Thoracic aorta (tissue), 2 donors: ENCODE measurements at places on chromosomes 4 and X. TPM values are rescaled to one million over a fixed set of nuclear protein-coding genes. Genes with fewer than 3 reads are reported as not detected.

DNA sequence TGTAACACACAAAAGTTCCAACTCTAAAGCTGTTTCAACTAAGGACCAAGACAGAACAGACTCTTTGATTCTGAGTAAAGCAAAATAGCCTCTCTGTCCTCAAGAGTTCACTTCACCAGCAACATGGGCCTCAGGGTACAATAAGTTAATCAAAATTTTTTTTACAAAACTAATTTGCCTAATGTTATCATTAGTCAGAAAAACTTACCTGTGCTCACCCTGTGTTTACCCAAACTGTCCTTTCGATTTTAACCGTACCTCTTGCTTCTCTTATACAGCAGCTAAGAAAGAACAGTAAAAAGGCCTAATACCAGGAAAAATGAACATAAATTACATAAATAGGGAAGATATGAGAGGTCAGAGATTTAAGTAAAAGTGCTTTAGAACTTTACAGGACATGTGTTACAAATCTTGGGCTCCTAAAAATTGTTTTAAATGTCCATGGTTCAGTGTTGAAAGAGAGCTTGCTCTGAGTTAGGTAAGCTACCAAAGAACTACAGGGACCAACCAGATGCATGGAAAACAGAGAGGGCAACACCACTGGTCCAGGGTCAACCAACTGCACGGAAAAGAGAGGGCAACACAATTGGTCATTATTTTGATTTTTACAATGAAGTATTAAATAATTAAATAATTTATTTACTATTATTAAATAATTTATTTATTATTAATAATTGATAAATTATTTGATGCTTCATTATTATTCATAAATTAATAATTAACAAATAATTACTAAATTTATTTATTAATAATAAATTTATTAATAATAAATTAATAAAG, 73.1 kb downstream of the FAT1 start:
- no peak overlapping the region for H3K27ac ChIP-seq
- peaks cover 26% of the 10 kb centered on the region for H3K4me1 ChIP-seq
- H3K27me3 ChIP-seq = no peaks in the 10 kb centered on the region

DNA sequence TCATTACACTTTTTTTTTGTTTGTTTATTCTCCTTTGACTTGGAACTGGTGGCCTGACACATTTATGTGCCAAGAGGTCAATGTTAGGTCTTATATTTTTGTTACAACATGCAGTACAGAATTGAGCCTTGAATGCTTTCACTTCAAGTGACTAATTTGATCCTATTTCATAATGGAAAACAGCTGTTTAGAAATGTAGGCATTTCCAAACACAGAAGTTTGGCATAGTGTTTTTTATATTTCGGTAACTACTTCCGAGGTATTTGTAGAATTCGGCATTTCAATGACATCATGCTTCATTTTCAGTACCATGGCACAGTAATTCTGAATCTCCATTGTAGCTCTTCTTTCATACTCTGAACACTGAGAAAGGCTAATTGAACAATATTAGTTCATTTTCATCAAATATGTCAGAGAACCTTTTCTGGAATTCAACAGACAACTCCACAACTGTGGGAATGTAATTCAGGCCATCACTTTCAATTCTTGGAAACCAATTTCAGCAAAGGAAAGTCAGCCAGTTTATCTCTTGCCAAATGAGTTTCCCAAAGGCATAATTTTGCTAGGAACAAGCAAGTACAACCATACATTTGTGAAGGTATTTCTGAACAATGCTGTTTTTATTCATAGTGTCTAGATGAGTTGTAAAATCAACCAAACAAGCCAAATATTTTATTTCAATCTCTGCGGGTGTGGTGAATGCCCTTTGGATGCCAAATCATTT, 11.4 kb downstream of the FAM120C start:
- no peak overlapping the region for H3K4me3 ChIP-seq
- H3K27ac ChIP-seq = no peak overlapping the region
- H3K27me3 ChIP-seq = no peaks in the 10 kb centered on the region
- H3K4me1 ChIP-seq = no peaks in the 10 kb centered on the region
- DNase-seq = no peak
- no peaks in the 10 kb centered on the region for H3K36me3 ChIP-seq

- DNase-seq = no peak
- no peaks in the 10 kb centered on the region for H3K4me1 ChIP-seq
- H3K4me3 ChIP-seq = no peak overlapping the region
- no peaks in the 10 kb centered on the region for H3K27me3 ChIP-seq
- no peaks in the 10 kb centered on the region for H3K36me3 ChIP-seq
- H3K27ac ChIP-seq = no peak overlapping the region
Observed at GRCh38 chr4:40662962-40663604, 33.4 kb upstream of the RBM47 start.

GRCh38 chr4:152534541-152535359, 1.1 kb downstream of the FBXW7 start:
- H3K4me3 ChIP-seq = peak overlapping the region; percentile 98
- no peak for DNase-seq
- H3K4me1 ChIP-seq = peaks cover 24% of the 10 kb centered on the region
- no peaks in the 10 kb centered on the region for H3K36me3 ChIP-seq
- peak overlapping the region; percentile 85 for H3K27ac ChIP-seq
- no peaks in the 10 kb centered on the region for H3K27me3 ChIP-seq

DNA sequence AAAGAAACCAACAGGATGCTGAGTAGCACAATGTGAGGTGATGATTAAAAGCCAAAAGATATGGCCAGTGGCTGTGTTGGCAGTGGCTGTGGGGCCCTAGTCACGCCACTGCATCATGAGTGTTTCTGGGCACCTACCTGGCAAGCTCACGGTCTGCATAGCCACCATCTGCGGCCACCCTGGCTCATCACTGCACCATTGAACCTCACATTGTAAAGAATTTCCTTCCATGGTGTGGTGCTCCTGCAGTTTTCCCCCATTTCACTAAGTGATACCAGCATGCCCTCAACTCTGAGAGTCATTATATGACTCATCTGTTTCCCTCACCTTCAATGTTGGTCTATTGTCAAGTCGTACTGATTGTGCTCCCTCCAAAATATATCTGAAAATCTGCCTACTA, 45.5 kb upstream of the CLNK start:
- no peak overlapping the region for H3K27ac ChIP-seq
- H3K36me3 ChIP-seq = no peaks in the 10 kb centered on the region
- no peak overlapping the region for H3K4me3 ChIP-seq

DNA sequence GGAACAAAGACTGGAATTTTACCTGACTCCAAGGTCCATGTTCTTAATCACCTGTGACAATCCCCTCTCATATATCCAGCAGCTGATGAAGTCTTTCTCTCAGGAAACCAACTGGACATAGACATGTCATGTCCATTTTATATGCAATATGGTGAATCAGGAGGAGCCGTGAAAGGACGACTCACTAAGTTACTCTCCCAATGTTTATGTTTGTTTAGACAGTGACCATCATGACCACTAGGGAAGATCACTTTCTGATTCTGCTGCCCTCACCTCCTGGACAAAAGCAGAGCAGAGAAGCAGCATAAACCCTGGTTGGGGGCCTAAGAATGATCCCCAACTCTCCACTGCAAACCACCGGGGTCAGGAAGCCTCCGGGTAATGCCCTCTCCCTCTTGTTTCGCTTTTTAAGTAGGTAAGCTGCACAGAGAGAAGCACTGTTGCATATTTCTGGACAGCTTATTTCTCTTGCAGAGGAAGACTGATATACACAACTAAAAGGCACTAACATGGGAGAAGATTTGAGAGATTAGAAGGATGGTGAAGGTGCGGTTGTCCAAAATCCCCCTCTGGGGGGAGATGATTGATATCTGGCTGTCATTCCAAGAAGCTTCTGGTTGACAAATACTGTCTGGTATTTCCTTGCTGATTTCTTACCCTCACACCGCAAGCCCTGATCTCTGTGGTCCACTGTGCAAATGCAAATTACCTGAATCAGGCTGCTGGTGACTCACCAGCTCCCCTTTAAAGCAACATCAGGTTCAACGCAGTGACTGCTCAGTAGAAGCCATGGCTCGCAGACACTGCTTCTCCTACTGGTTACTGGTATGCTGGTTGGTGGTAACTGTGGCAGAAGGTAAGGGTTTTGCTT, at the start of gene ODAPH:
TSS of gene ODAPH (plus strand) at position 773 of the 871 bp plus-strand sequence. CDS start at position 790, 17 bp downstream.
- no peak within 1 kb of the TSS for H3K27ac ChIP-seq
- H3K4me1 ChIP-seq = no peaks in the 10 kb centered on the region
- DNase-seq = no peak
- H3K36me3 ChIP-seq = no peaks in the 10 kb centered on the region
- H3K4me3 ChIP-seq = no peak within 1 kb of the TSS
- no peaks in the 10 kb centered on the region for H3K27me3 ChIP-seq

GRCh38 chr4:67355806-67356205, 189.5 kb downstream of the CENPC start:
- DNase-seq = no peak
- no peaks in the 10 kb centered on the region for H3K4me1 ChIP-seq
- H3K27me3 ChIP-seq = no peaks in the 10 kb centered on the region
- H3K36me3 ChIP-seq = no peaks in the 10 kb centered on the region
- H3K27ac ChIP-seq = no peak overlapping the region

- H3K4me3 ChIP-seq = no peak overlapping the region
- H3K27me3 ChIP-seq = no peaks in the 10 kb centered on the region
- H3K4me1 ChIP-seq = peaks cover 37% of the 10 kb centered on the region
- no peak for DNase-seq
Observed at GRCh38 chr4:156838761-156839160, 132.8 kb downstream of the PDGFC start.

GRCh38 chrX:41664908-41665307, 23.9 kb upstream of the GPR34 start:
- no peak for DNase-seq
- peak overlapping the region; percentile 37 for H3K27ac ChIP-seq
- peaks cover 59% of the 10 kb centered on the region for H3K4me1 ChIP-seq
- no peaks in the 10 kb centered on the region for H3K36me3 ChIP-seq
- H3K4me3 ChIP-seq = no peak overlapping the region
- no peaks in the 10 kb centered on the region for H3K27me3 ChIP-seq

The ABCG2 gene
- total RNA-seq = 7.3 TPM

The RNF128 gene
- not detected for total RNA-seq

The RENBP gene
- 11.2 TPM for total RNA-seq
